ENCODE measurements at places on chromosomes 13 and 19.

- no peak for DNase-seq
Measured at GRCh38 chr13:46184277-46184699, 2.3 kb upstream of the LCP1 start.

- DNase-seq = no peak
Measured at GRCh38 chr13:94050039-94050438, 429.4 kb downstream of the DCT start.

DNA sequence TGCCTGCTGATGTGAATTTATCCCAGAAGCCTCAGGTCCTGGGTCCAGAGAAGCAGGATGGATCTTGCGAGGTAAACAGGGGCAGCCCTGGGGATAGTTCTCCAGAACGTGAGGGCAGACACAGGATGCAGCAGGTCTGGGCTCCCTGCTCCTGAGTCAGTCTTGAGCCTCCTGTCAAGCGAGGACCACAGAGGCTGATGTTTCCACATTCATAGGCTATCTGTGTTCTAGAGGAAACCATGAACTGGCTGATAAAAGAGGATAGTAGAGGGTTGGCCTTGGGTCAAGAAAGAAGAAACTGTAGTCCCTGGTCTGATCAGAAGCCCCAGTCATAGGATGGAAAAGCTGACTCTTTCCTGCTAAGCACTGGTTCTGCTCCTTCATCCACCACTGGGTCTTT, 2.2 kb downstream of the ZNF175 start:
- DNase-seq = no peak

DNA sequence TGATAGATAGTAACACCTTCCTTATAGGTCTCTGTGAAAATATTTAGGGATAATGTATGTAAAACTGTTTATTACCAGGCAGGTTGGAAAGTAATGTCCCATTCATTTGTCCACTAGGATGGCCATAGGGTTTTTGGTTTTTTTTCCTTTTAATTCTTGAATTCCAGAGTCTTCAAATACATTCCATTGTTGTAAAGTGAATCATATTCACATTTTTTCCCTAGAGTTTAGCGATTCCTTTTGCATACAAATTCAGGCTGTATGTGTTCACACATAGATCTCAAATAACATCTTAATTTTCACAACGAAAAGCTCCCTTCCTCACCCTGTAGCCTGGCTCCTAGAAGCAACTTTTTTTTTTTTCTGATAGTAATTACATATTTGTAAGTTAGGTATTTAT, 1.8 kb upstream of the ZNF557 start:
- DNase-seq = no peak

DNA sequence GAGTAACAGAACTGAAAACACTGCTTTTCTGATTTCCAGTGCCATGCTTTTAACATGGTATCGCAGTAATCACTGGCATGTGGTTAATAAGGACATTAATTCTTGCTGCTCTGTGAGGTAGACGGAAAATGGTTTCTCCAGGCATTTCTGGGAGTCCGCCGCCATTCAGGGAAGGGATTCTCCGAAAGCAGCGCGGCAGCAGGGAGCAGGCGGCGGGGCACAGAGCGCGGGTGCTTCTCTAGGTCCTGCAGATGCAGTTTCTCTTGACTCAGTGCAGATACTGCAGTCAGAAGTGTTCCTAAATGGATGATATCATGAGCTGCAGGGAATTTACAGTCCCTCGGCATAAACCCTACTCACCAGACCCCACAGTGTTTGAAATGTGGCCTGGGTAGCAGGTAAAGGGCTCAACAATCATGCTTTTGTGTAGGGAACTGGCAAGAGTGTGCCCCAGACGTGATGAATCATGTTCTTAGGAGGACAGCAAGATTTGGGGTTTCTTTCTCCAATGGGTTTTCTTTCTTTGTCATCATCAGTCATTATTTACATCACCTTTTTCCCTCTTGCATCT, 338.6 kb upstream of the ARGLU1 start:
- no peak for DNase-seq

DNA sequence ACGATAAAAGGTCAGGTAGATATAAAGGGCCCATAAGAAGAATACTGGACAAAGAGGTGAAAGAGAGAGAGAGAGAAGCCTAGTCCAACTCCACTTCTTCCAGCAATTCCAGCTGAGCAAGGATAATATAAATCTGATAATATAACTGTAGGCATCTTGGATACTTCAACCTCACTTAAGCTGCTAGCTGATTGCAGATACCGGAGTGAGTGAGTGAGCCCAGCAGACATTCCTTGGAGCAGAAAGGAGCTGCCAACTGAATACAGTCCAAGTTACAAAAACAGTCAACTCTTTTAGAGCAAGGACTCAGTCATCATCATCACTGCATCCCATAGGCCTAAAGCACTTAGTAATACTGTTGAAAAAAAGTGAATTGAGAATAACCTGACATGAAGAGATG, 387.6 kb downstream of the SLITRK6 start:
- DNase-seq = no peak

DNA sequence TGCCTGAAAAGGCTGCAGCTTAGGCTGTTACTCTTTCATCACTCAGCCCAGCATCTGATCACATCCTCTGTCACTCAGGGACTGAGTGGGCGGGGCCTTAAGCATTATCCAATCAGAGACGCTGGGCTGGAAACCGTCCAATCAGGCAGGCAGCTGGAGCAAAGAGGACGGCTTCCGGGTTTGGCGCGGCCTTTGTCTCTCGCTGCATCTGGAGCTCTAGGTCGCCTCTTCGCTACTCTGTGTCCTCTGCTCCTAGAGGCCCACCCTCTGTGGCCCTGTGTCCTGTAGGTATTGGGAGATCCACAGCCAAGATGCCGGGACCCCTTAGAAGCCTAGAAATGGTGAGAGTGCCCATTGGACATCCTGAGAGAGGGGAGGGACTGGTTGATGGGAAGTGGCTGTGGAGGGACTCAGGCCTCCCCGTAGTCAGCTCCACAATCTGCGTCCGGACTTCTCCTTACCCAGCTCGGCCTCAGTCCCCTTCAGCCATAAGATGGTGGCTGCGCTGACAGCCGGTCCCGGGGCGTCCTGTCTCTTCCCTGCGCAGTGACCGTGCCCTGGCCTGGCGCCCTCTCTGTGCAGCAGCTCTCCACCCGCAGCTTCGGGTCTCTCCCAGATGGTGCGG, at the start of gene ZNF486:
TSS of gene ZNF486 (plus strand) at position 195 of the 625 bp plus-strand sequence. CDS start at position 312, 117 bp downstream.
- DNase-seq = peak; percentile 97

DNA sequence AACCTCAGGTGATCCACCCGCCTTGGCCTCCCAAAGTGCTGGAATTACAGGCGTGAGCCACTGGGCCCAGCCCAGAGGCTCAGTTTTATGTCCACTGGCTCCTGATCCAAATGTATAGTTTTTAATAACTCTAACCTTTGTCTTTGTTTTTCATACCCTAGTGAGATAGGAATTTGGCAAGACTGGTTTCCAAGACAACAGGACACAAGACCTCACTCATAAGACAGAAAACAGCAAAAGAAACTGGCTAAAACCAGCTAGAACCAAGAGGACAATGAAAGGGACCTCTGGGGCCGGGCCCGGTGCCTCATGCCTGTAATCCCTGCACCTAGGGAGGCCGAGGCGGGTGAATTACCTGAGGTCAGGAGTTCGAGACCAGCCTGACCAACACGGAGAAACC, 27.6 kb downstream of the CPT1C start:
- no peak for DNase-seq

Measured in vagina (tissue), 2 donors.